ENCODE measurements at places on chromosomes 16 and 17.

DNA sequence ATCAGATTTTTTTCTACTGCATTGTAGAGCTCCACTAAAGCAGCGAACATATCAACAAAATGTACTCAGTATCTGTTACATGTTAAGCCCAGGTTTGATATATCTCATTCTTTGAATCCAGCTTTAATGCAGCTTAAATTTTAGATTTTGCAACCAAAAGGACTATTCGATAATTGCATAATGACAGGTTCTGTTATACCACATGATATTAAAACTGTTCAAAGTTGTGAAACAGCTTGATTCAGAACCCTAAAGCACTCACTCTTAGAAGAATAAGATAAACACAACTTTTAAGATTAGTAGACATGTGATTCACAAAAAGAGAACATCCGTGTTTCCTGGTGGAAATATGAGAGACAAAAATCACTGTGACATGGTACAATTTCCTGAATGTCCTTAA lies 427.9 kb downstream of the CDH11 start:
- DNase-seq: no peak

GRCh38 chr17:4987767-4988567 lies 492 bp upstream of the CAMTA2 start:
- DNase-seq: no peak

DNA sequence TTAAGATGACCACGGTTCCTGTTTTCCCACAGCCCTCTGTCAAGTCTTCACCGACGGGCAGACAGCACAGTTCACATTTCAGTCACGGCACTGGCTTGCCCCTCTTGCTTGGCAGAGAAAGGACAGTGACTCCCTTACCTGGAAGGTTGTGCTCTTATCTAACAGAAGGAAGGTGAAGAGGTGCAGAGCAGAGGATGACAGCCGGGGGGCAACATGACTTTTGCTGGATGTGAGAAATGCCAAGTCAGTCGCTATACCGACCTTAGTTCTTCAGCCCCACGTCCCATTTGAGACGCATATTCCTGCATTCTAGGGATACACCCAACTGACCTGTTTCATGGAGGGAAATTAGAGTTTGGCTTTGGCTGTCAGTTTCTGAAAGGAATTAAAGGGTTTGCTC lies 492.3 kb downstream of the NPIPA7 start:
- DNase-seq: no peak

DNA sequence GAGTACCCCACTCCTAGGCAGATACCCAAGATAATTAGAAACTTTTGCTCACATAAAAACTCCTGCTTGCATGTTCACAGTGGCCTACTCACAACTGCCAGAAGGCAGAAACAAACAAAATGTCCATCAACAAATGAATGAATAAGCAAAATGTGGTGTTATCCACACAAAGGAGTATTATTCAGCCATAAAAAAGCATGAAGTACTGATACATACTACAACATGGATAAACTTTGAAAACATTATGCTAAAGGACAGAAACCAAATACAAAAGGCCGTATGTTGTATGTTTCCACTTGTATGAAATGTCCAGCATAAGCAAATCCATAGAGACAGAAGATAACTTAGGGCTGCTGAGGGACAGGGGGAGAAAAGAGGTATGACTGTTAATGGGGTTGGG lies 1.9 kb downstream of the HSDL1 start:
- DNase-seq: no peak

DNA sequence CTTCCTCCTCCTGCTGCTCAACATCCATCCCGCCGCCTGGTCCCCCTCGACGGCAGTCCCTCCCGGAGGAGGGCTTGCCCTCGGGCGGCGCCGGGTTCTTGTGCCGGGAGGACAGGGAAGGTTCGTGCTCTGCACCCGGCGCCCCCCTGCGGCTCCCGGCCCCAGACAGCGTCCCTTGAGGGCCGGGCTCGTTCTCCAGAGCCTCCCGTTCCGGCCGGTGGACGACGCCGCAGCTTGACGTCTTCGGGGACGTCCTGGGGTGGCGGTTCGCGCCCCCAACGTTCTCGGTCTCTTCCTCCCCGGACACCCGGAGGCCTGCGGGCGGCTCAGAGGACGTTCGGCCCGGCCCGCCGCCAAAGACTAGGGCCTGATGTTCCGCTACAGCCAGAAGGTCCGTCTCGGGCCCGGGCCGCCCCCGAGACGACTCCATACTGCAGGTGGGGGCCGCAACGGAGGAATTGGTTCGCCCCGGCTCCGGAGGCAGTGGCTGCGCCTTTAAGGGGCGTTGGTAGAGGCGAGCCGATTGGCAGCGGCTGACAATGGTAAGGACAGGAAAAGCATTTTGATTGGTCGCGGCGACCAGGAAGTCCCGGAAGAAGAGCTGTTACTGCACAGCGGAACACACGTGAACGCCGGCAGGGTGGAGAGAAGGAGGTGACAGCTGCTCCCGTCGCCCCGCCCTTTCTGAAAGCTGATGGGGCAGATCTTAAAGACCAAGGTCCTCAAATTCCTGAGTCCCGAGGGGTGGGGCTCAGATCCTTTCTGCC lies at the start of gene BORCS6:
TSS of gene BORCS6 (minus strand) at position 470 of the 767 bp plus-strand sequence. CDS start at position 430, 40 bp downstream.
- peak; percentile 96 for DNase-seq
